ENCODE measurements at places on chromosomes 13 and 19.
A peak's percentile ranks its signal among the peaks of the same experiment; 100 is the strongest.

DNA sequence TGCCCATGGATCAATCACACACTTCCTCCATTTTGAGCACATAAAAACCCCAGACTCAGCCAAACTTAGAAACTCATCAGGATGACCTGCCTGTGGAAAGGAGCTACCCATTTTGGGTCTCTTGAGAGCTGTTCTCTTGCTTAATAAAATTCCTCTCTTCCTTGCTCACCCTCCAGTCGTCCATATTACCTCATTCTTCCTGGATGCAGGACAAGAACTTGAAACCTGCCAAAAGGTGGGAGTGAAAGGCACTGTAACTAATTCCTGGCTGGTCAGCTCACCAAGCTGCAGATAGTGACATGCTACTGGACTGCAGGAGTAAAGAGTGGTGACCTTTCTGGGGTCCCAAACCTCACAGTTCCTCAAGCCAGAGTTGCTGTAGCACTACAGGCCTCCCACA lies 20.2 kb downstream of the LIG4 start:
- DNase-seq: peak; percentile 39

GRCh38 chr13:110351636-110352420 lies 44.7 kb downstream of the COL4A2 start:
- DNase-seq: no peak

DNA sequence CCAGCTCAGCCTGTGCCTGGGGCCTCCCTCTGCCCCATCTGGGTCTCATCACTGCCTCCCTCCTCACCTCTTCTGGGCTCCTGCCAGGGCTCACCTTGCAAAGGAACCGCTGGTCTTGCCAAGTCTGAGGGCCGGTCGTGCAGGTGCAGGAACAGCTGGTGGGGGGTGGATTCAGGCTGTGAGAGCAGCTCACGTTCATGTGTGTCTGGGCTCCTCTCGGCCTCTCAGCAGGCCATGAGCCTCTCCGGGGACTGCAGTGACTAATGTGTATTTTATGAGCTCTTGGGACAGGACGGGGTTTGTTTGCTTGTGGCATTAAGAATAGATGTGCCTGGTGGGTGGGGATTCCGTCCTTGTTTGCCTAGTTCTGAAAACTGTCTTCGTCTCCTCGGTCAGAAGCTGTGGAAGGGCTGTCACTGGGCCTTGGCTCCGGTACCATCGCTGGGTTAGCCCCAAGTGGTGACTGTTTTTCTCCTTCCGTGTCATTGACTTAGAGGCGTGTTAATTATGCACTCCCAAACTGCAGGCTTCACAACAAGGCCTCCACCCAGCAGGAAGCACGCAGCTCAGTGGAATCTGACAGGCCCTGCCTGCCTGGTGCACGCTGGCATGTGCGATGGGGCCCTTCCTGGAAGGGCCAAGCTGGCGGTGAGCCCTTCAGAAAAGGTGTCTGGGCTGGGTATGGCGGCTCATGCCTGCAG lies 77.6 kb downstream of the KDM4B start:
- no peak for DNase-seq

GRCh38 chr13:95050800-95051615 lies 250.2 kb downstream of the ABCC4 start:
- DNase-seq: no peak

DNA sequence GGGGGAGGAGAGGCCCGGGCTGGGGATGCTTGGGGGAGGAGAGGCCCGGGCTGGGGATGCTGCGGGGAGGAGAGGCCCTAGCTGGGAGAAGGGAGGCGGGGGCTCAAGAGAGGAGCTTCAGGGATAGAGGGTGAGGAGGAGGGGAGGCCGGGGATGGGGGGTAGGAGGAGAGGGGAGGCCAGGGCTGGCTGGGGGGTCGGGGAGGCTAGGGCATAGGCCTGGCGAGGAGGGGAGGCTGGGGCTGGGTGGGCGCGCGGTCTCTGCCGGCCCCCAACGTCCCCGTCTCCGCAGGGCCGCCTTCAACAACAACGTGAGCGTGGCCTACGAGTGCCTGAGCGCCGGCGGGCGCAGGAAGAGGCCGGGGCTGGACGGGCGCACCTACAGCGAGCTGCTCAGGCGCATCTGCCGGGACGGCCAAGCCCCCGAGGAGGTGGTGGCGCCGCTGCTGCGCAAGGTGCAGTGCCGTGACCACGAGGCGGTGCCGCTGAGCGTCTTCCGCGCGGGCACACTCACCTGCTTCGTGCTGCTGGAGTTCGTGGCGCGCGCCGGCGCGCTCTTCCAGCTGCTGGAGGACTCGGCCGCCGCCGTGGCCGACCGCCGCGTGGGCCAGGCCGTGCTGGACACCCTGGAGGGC lies 11.4 kb downstream of the TPGS1 start:
- no peak for DNase-seq

GRCh38 chr13:107332188-107332587 lies 764.3 kb upstream of the ARGLU1 start:
- no peak for DNase-seq

DNA sequence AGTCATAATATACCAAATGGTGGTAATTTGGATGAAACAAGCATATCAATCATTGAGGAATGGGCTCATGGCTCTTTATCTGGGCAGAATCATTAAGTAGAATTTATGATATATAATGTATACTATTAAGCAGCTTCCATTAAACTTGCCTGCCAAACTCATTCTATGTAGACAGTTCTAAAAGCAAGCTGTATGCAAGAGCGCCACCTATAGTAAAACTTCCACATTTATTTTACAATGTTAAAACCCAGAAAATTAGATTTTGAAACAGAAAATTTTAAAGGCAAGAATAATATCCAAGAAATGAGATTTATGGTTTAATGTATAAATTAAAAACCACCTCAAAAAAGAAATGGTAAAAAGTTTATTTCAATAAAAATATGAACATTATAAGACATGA lies 161.5 kb downstream of the MZT1 start:
- peak; percentile 61 for DNase-seq

DNA sequence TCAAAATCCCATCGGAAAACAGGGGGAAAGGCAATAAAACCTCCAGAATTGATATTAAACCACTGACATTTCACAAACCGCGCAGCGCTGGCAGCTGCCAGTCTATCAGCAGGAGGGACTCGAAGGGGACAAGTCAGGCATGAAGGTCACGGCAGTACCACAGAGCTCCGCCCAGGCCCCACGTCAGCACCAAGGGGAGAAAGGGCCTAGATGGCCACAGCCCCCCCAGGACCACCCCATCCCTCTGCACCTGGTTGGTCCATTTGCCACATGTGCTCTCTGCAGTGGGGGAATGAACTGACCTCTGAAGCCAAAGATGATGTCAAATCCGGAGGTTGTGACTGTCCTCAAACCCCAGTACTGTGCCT lies 9.5 kb upstream of the VSTM2B start:
- DNase-seq: no peak

GRCh38 chr13:40583738-40584137 lies 82.7 kb downstream of the FOXO1 start:
- DNase-seq: no peak

DNA sequence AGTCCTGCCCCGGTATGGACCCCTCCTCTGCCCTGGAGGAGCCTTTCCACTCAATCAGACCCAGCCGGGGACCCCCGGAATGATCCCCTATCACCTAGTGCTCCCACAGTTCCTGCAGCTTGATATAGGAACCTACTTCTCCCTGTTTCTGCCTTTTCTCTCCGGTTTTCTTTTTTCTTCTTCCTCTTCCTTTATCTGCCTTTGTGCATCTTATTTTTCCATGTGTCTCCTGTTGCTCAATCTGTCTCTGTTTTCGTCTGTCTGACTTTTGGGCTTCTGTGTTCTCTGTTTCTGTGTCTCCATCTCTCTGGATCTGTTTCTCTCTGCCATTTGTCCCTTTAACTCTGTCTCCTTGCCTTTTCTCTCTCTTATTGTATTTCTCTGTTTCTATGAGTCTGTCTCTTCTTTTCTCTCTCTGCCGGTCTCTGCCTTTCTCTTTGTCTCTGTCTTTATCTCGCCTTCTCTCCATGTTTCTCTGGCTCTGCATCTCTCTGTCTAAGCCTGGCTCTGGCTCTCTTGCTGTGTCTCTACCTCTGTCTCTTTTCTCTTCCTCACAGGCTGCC lies 10.0 kb downstream of the MEGF8 start:
- no peak for DNase-seq

DNA sequence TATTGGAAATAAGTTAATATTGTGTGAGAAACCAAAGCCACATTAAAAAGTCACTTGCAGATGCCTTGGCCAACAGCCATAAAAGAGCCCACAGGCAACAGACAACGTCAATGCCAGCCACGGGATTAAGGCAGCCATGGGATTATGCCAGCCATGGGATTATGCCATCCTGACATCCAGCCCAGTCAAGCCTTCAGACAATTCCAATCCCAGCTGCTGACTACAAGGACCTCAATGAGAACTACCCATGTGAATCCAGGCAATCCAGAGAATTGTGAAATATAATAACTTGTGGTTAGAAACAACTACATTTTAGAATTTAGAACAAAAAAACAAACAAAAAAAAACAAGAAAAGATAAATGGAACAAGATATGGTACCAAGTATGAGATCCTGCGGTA lies 356.6 kb downstream of the EFNB2 start:
- no peak for DNase-seq

GRCh38 chr13:33758113-33758512 lies 59.8 kb upstream of the RFC3 start:
- DNase-seq: no peak

- DNase-seq: no peak
Observed at GRCh38 chr13:112804374-112804773, 114.5 kb downstream of the ATP11A start.

- DNase-seq: no peak
Observed at GRCh38 chr13:74027161-74027779, 106.9 kb downstream of the KLF12 start.

Measured in fibroblast of lung (primary cell).